ENCODE measurements at places on chromosomes 4 and X.

DNA sequence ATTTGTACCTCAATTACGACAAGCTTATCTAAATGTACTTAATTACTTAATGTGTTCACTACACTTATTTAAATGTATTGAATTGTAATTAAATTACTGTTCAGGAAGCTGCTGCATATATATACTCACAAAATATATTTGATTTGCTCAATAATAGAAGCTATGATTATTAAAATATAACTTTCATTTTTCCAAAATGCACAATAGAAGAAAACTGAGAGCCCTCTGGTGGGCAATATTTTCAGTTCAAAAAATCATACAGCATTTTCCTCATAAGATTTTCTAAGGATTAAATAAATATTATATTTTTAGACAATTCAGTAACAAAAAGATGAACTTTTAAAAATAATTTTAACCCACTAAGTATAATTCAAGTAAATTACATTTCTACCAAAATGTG is 217.3 kb downstream of the DKK2 start:
- DNase-seq: no peak

DNA sequence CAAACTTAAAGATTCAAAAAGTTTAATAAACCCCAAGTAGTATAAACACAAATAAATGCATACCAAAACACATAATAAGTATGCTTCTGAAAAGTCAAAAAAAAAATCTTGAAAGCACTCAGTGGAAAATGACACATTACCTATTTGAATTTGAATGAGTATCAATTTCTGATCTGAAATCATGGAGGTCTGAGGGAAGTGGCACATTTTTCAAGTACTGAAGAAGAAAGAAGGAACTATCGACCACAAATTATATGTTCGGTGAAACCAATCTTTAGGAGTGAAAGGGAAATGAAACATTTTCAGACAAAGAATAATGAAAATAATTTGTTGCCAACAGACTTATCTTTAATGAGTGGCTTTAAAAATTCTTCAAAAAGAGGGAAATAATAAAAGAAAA is 12.1 kb upstream of the F9 start:
- no peak for DNase-seq

DNA sequence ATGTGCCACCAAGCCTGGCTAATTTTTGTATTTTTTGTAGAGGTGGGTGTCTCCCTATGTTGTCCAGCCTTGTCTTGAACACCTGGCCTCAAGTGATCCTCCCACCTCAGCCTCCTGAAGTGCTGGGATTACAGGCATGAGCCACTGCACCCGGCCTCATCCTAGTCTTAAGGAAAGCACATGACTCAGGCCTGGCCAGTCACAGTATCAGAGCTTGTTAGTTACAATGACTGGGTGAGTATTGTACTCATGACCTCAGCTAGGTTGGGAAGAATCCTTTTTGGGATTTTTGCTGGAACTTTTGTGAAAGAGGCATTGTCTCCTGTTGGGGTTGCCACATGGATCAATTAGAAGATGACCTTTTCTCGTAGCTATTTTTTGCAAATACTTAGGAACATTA is 292.8 kb downstream of the RAPGEF2 start:
- no peak for DNase-seq

DNA sequence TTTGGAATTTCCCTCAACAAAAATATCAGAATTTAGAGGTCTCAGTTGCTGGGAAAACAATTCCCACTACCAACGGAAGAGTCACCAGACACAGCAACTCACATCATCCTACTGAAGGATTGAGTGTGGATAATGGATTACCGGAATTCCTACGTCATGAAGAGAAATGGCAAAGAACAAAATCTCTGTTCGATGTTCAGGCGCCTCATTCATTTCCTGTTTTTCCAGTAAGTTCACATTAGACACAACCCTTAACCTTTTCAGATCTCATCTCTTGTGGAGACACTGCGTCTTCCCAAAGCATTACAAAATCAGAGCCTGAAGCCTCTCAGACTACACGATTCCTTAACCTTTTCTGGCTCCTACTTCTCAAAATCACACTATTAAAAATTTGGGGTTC is 58.5 kb upstream of the CPEB2 start:
- DNase-seq: no peak

- peak; percentile 9 for DNase-seq
These were observed 6.9 kb upstream of the CLOCK start for GRCh38 chr4:55553441-55554201.

DNA sequence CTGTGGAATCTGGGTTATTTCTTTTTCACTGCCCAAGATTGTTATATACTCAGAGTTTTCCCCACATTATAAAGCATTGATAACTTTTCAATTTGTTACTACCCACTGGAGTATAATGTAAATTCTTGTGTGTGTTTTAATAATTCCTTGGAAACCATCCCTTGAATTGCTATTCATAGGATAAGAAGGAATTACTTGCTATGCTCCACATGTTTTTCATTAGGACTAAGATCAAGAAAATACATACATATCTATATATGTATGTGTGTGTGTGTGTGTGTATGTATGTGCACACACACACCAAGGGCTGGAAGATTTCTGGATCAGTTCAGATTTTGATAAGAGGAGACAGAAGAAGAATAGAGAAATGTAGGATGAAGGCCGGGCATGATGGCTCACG is 206.4 kb upstream of the JADE1 start:
- no peak for DNase-seq

DNA sequence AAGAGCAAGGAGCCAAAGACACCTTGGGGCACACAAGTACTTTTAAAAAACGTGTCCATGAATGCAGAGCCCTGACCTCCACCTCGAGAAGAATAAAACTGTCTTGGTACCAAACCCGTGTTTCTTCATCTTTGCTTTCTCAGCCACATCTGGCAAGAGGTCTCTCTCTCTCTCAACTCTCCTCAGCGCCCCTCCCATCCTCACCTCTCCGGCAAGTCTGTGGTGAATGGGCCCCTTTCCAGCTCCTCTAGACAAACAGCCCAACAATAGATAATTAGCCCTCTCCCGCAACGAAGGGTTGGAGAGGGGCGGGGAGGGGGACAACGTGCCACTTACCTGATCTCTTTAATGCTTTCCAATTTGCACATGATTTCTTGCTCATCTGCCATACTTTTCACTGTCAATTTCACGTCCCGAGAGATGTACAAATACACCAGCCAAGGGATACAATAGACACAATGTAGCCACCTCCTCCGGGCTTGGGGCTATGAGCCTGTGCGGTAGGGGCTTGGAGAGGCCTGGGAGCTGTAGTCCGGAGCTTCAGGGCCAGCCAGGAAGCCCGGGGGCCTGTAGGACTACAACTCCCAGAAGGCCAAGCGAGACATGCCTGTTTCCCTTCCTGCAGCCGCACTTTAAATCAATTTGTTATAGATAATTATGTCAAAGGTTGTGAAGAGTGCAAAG is at the start of gene ZC4H2:
TSS of gene ZC4H2 (minus strand) at position 462 of the 684 bp plus-strand sequence. CDS start at position 389, 73 bp downstream.
- peak; percentile 23 for DNase-seq
